NCI-H1105 treated with DMSO at 0.1 percent for 48 hours (cell line): ENCODE measurements at places on chromosomes 3 and 15.

DNA sequence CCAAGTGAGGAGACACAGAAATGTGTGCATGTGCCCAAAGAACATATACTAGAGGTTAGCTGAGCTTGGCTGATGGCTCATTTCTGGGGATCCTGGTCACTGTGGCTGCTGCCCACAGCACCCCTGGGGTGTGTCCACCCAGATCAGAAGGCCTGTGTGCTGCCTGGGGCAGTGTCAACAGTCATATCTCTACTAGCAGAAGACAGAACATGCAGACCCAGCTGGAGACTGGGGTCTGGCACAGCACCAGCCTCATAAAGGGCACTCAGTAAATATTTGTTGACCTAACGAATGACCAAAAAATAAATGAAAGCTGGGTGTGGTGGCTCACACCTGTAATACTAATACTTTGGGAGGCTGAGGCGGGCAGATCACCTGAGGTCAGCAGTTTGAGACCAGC lies 16.4 kb downstream of the CHRNA3 start:
- no peak for DNase-seq

GRCh38 chr15:22945071-22945470 lies 35.1 kb downstream of the CYFIP1 start:
- DNase-seq: peak; percentile 37

DNA sequence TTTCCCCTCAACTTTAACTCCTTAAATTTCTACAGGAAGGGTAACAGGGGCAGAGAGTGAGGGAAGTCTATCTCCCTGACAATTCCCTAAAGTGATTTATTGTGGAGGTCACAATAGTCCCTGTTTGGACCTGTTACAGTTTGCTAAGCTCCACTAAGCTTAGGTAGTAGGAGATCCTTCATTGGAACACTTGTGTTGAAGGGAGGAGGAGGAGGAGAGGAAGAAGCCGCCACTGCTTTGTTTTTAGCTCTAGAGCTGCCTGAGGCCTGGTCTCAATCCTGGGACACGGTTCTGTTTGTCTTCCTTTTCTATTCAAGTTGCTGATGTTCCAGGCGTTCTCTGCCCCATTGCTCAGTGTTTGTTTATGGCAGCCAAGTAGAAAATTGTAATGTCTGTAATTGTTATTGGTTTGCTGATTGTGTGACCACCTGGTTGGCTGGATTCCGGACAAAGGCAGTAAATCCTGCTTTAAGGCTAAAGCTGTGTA lies 48.4 kb downstream of the HES1 start:
- DNase-seq: peak; percentile 77

GRCh38 chr3:138434276-138434874 lies at the start of gene ESYT3:
Gene ESYT3, plus strand, starts transcription at chr3:138434616. Its CDS starts 183 bp downstream, at chr3:138434799.
- DNase-seq: peak; percentile 72

DNA sequence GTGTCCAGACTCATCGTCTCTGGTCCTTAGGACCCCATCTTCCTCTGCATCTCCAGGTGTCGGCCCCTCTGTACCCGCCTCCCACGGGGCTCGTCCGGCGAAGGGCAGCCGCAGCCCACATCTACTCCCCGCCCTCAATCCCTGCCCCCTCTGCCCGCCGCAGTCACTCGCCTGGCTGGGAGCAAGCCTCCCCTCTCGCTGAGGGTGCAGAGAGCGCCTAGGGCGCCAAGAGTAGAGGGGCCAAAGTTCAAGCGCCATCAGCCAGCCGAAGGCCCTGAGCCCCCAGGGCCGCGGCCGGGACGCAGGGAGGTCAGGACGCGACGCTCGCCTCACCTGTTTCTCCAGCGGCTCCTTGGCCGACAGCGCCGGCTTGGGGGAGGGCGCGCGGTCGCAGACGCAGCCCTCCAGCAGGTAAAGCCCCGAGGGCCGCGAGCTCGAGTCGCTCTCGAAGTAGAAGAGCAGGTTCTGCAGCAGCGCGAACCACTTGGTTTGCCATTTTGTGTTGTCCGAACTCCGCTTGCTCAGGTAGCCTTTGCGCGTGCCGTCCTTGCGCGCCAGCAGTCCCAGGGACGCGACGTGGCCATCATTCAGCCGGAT lies 592 bp downstream of the RASGRF1 start:
- DNase-seq: peak; percentile 17

- DNase-seq: no peak
These were observed 19.9 kb downstream of the DNASE1L3 start for GRCh38 chr3:58190882-58191281.

- no peak for DNase-seq
These were observed 281.3 kb upstream of the LMCD1 start for GRCh38 chr3:8220291-8220690.

GRCh38 chr3:63462732-63463131 lies 184.6 kb downstream of the SYNPR start:
- DNase-seq: no peak

- DNase-seq: no peak
These were observed 82.6 kb downstream of the CEMIP start for GRCh38 chr15:80861731-80862170.

- no peak for DNase-seq
These were observed 27.7 kb upstream of the SMAD3 start for GRCh38 chr15:67037694-67038093.

DNA sequence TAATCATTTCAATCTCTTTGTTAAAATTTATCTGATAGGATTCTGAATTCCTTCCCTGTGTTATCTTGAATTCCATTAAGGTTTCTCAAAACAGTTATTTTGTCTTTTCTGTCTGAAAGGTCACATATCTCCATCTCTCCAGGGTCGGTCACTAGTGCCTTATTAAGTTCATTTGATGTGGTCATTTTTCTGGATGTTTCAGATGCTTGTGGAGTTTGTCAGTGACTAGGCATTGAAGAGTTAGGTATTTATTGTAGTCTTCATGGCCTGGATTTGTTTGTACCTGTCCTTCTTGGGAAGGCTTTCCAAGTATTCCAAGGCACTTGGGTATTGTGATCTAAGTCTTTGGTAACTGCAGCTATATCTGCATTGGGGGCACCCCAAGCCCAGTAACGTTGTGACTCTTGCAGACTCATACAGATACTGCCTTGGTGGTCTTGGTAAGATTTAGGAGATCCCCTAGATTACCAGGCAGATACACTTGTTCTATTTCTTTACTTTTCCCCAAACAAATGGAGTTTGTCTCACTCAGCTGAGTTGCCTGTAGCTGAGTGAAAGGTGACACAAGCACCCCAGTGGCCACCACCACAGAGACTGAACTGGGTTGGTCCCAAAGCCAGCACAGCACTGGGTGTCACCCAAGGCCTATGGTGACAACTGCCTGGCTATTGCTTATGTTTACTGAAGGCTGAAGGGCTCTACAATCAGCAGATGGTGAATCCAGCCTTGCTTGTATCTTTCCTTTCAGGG lies 18.9 kb upstream of the SLC27A2 start:
- DNase-seq: no peak
